ENCODE measurements at places on chromosomes 3 and 15.

DNA sequence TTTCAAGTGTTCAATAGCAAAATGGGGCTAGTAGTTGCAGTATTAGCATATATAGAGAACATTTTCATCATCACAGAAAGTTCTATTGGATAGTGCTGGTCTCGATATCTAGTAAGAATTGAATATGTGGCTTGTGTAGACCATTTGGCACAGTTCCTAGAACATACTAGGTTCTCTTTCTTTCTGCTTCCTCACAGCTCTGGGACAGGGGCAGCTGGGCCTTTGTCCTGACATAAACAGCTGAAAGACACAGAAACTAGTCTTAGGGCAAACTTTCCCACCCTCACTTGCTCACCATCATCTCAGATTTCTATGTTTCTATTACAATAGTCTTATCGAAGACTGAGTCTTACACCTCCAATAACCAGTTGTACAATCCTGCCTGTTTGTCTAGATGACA, 63.7 kb upstream of the DLG1 start:
- no peak for DNase-seq

- no peak for DNase-seq
Measured at GRCh38 chr3:150744041-150744918, 18.7 kb downstream of the SIAH2 start.

DNA sequence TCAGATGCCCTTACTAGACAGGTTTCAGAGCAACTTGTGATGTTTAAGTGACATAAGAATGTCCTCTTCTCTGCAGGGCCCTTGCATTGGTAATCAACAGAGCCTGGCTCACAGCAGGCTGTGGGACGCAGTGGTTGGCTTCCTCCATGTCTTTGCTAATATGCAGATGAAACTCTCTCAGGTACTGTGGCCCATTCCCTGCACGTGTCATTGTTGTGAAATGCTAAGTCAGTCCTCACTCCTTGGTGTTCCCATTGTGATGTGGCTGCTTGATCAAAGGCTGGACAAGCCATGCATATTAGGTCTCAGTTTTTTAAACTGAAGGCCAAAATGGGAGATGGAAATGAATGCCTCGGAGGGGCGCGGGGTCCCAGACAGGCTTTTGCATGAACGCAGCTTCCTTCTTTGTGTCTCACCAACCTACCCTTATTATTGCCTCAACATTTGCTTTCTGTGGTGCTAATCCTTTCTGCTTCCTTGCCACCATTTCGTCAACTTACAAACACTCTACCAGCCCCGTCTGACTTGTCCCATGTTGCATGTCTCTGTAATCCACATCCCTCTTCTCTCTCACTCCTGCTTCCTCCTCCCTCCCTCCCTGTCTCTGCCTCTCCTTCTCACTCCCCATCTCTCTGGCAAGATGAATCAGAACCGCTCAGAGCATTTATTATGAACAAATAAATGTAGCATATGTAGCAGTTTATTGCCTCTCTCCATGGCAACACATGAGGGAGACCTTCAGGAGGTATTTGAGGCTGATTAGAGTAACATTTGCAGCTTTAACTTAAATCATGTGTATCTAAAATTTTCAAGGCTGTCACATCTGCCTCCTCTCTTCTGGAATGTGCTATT, 133.2 kb upstream of the CHRM5 start:
- no peak for DNase-seq

GRCh38 chr15:83178869-83179325, 28.7 kb downstream of the HDGFL3 start:
- DNase-seq = no peak

GRCh38 chr15:69082021-69082502, 67.6 kb downstream of the NOX5 start:
- no peak for DNase-seq

- no peak for DNase-seq
Measured at GRCh38 chr3:74402821-74403220, 211.6 kb downstream of the CNTN3 start.

DNA sequence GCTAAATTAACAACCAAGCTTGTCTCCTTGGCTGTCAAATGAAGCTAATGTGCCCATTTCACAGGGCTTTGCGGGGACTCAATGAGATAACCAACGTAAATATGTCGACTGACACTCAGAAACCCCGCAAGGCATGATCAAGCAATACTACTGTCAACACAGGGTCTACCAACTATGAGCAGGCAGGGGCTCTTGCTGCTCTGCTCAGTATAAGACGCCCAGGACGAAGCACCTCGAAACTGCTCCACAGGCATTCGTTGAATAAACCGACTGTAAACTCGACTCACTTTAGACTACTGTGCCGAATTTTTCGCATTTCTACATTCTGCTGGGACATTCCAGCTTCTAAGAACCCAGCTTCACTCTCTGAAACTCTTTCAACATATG, 55.0 kb downstream of the FEZF2 start:
- no peak for DNase-seq

- DNase-seq = no peak
Measured at GRCh38 chr3:8756671-8757070, 12.7 kb downstream of the OXTR start.

- peak; percentile 21 for DNase-seq
Measured at GRCh38 chr3:11250902-11251806, 21.0 kb upstream of the ATG7 start.

- no peak for DNase-seq
Measured at GRCh38 chr3:17831366-17831765, 88.9 kb upstream of the TBC1D5 start.

GRCh38 chr15:57216288-57216687, 160.0 kb upstream of the CGNL1 start:
- no peak for DNase-seq

- no peak for DNase-seq
Measured at GRCh38 chr15:27936164-27936563, 163.0 kb downstream of the OCA2 start.

GRCh38 chr3:173744479-173744878, 346.9 kb downstream of the NLGN1 start:
- DNase-seq = no peak

GRCh38 chr3:29004885-29005599, 275.8 kb upstream of the RBMS3 start:
- no peak for DNase-seq

GRCh38 chr3:169148448-169149348, 514.8 kb downstream of the MECOM start:
- DNase-seq = no peak

DNA sequence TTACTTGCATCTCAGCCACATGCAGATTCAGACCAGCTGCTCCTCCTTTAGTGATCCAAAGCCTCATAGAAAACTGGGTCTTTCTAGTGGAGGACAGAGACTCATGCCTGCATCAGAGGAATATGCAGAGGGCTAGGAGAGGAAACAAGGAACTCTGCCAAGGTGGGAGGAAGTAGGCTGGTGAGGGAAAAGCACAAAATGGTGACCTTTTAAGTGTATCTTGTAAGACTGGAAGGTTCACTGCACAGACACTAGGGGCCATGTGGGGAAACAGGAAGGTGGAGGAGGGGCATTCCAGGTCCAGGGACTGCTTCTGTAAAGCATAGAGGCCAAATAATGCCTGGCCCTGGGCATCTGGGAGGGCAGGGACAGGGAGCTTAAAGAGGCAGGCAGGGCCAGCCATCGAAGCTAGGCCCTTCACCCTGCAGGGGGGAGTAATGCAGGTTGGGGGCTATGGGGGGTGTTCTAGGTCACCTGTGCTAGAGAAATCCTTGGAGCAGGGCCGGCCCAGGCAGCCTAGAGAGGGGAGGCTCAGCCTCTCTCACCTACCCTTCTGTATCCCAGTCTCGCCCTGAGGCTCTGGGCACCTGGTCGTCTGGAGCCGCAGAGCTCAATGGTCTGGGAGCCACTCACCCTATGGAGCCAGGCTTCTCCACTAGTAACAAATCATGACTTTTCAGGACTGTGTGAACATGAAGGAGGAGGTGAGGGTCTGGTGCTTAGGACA, 117.7 kb downstream of the DNAJB8 start:
- no peak for DNase-seq

DNA sequence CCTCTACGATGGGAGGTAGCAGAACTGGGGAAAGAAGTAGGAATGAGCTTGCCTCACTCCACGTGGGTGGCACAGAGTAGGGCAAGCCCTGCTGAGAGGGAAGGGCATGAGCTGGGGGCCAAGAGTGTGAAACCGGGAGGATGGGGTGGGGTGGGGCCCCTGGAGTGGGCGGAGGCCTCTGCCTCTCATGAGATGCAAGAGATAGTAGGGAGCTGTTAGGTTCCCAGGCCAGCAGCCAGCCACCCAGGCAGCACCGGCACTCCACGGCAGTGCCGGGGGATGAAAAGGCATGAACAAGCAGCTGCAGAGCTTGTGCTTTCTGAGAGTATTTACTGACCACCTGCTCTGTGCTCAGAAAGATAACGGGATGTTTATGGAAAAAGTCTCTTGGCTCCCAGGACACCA, 24.4 kb upstream of the PLA2G4E start:
- DNase-seq = no peak

DNA sequence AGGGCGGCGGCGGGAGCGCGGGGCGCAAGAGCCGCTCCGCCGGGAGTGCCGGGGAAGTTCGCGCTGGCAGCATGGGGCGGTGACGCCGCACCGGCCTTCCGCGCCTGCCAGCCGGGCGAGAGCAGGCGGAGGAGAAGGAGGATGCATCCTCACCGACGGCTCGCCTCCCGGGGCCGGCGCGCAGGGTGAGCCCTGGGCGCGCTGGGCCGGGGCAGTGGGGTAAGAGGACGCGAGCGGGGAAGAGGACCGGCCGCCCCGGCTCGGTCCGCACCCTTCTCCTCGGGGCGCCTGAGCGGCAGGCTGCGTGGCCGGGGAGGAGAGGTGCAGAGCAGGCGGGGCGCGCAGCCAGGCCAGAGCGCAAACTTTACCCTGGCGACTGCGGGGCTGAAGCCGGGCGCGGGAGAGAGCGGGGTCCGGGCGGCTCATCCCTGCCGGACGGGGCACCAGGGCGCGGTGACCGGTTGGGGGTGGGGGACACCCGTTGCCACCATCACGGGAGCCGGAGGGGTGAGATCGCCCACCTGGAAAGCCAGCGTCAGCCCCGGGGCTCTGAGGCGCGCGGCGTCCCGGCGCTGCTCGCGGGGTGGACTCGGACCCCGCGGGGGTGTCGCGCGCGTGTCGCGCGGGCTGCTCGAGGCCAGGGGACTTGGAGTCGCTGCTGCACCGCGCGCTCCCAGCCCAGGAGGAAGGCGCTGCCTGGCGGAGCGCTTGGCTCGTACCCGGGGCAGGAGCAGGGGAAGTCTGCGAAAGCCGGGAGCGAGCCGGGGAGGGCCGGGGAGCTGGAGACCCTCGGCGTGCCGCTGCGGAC, 542 bp downstream of the GABRA5 start:
- no peak for DNase-seq

- no peak for DNase-seq
Measured at GRCh38 chr15:81338170-81339007, 14.4 kb upstream of the STARD5 start.

- no peak for DNase-seq
Measured at GRCh38 chr3:177571944-177572315, 374.6 kb upstream of the TBL1XR1 start.

DNA sequence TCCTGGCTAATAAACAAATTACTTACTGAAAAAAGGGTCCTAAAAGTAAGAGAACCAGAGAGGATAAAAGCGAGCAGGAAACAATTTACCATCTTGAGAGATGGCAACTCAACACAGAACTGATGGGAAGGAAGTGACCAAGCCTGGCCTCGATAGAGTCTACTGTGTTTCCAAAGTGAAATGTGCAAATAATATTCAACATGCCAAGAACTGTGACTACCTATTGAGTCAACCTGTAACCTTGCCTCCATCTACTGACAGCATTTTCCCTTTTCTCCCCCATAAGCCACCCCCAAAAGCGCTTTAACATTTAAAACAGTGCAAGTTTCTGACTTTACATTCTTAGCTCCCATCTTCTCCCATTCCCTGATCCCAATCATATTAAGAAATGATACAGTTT, 75.4 kb upstream of the PSMD6 start:
- DNase-seq = no peak

DNA sequence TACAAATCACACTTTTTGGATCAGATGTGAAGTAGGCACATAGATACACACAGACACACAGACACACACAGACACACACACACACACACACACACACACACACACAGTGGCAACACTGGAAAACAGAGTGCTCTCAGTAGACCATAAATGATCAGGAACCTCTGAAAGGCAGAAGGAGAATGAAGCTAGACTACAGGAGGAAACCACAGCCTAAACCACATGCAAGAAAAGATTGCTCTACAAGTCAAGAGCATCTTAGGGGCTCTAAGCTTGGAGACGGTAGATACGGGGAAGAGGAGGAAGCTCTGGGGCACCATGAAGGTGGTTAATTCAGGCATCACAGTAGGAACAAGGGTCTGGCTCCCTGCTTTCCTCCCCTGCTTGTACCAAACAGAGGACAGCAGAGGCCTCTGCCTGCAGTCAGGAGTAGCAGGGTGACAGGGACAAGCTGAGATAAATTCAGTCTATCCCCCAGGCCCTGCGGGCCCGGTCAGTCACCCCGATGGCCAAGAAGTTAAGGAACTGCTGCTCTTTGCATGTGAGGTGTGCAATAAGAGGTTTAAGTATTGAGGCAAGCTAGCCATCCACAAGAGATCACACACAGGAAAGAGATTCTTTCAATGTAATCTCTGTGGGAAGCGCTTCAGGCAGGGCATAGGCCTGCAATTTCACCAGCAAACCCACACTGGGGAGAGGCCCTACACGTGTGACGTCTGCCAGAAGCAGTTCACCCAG, 23.5 kb upstream of the ARPIN start:
- DNase-seq = peak; percentile 36

- no peak for DNase-seq
Measured at GRCh38 chr3:61955483-61955882, 394.1 kb downstream of the PTPRG start.

DNA sequence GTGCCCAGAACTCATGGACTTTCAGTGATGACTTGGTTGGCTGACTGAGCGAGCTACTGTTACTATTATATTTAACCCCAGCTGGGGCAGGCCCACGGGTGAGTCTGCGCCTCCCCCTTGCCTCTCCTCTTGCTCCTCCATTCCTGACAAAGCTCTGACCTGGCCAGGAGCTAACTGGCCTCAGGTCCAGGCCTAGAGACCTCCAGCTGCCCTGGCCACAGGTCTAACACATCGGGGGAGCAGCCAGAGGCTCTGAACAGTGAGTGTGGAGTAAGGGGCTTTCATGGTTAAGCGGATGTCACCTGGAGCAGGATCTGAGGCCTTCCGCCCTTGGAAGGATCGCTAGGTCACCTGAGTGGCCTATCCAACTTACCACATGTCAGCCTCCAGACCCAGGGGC, 96.3 kb upstream of the HERC1 start:
- no peak for DNase-seq

DNA sequence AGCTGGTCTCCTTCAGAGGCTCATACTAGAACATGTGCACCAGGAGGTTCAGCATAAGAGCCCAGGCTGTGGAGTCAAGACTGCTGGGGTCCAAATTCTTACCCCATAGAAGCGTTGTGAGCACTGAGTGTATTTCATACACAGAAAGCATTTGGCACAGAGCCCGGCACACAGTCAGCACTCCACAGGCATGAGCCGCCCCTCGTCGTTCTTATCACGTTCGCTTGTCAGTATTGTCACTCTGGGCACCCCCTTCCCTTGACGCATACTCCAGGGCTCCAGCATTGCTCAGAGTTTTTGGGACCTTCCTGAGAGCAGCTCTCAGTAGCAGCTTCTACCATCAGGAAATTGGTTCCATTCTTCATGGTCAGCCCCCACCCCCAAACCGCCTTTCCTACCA, 25.2 kb downstream of the CORO2B start:
- no peak for DNase-seq

- DNase-seq = no peak
Measured at GRCh38 chr3:187684880-187685279, 14.7 kb upstream of the SST start.

GRCh38 chr3:47379411-47379899, 1.4 kb upstream of the PTPN23 start:
- no peak for DNase-seq

GRCh38 chr3:125309476-125309875, 65.6 kb downstream of the ZNF148 start:
- no peak for DNase-seq

All from central memory CD4-positive, alpha-beta T cell (primary cell).